Stimulated activated CD4-positive, alpha-beta T cell treated with anti-CD3 and anti-CD28 coated beads, Interleukin-1b, Interleukin-23, amount 100 ng/mL, for 4 hours (primary cell): ENCODE measurements at places on chromosomes 2 and 18.

GRCh38 chr2:42238644-42239288 lies 69.6 kb downstream of the EML4 start:
- DNase-seq = peak; percentile 12

- DNase-seq = no peak
Observed at GRCh38 chr18:23548275-23548674, 38.0 kb downstream of the NPC1 start.

DNA sequence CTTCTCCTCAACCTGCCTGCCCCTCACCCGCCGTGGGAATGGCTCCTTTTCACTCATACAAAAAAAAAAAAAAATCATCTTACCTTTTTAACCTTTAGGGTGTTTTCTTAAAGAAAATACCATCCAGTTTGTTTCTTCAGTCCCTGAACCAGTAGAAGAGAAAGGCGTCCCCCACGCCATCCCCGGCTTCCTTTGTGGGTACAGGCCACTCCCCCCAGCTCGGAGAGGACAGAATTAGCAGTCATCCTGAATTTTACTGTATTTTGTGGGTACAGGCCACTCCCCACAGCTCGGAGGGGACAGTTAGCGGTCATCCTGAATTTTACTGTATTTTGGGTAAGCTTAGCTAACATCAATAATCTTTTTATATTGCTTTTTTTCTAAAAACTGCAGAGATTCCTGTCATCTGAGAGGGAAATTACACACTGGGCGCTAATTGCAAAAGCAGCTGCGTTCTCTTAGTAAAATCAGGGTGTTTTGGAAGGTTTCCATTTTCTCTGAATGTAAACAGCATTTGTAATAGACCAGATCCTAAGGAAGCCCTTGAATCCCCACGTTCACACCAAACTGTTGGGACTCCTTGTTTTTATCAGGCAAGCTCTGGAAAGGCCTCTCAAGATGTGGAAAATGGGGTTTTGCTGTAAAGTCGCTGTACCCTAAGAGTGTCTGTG lies 72.5 kb downstream of the NFATC1 start:
- no peak for DNase-seq

DNA sequence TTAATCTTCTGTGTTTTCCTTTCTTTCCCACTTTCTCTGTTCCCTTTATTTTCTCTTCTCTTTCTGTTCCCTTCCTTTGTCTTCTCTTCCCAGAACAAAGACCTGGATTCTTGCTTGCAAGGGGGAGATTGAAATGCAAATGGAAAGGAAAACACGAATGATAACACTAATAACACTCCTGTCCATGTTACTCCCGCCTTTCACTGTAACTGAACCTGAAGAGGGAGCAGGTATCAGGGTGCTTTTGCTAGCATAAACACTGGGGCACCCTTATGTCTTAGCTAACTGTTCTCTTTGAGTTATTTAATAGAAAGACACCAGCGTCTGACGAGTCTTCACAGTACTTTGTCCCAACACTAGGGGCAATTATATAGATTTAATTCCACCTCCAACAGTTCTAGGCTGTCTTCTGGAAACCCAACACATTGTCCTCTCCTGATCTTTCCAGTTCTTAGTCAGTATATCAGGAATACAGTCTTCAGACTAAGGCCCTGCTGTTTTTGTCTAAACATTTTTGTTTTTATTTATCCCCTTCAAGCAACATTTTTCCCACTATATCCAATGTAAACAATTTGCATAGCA lies 99.2 kb downstream of the PTPRM start:
- no peak for DNase-seq

DNA sequence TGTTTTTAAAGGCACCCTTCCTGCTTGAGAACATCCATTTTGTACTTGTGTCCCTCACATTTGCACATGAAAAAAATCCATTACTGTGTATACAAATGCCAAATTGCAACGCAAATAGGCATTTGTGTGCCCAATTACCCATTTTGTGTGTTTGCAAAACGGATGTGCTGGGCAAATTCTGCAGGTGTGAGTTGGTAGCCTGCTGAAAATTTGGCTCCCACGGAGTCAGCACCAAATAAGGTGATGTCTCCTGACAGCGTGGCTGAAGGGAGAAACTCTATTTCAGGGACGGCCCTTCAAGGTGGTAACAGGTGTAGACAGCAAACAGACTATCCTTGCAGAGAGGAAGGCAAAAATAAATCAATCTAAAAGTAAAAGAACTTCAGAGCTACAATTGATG lies 661.1 kb downstream of the BCL11A start:
- DNase-seq = no peak

DNA sequence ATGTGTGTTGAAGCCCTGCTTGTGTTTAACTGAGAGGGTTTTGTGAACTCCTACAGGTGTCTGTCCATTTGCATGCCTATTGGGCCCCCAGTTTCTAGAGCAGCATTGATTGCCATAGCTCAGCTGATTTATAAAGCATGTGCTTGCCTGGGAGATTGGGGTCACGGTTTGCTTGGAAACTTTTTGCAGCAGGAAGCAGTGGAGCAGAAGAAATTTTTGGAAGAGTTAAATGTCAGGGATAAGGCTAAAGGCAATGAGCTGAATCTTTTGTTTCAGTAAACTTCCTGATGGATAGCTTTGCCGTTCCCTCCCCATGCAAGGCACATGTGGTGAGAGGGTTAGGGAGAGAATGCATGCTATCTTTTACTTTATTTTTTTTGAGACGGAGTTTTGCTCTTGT lies 102.2 kb downstream of the PTPRM start:
- DNase-seq = no peak

GRCh38 chr2:66578687-66579106 lies 143.8 kb downstream of the MEIS1 start:
- no peak for DNase-seq

DNA sequence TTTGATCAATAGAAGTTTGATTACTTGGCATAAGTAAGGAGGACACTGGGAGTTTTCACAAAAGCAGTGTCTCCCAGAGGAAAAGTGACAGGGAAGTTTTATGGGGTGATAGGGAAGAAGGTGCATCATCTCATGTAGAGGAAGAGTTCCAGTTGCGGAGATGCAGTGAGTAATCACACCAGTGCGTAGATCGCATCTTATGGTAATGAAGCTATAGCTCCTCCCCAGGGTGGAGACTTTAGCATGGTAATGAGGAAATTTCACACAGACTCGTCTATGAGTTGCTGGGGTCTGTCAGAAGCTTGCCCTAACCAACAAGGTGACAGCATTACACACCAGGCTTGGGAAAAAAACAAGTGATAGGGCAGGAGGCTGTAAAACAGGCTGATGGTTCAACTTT lies 49.0 kb downstream of the KYNU start:
- DNase-seq = no peak

DNA sequence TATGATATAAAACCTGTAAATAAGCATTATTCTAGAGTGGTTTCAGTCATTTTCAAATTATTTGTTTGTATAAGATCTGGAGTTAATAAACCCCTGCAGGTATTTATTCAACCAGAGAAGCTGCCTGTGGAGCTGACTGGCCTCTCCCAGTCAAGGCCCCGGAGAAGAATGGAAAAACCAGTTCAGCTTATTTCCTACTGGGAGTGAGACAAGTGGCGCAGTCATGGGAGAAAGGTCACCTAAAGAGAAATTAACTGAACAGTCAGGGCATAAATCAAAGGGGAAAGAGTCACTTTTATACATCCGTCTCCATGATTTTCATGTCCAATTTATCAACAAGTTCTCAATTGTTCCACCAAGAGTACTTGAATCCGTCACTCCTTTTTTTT lies 240.9 kb downstream of the RNF152 start:
- DNase-seq = no peak

- no peak for DNase-seq
Observed at GRCh38 chr18:79576686-79577351, 102.8 kb upstream of the CTDP1 start.

GRCh38 chr2:9336241-9336575 lies 87.1 kb downstream of the ITGB1BP1 start:
- no peak for DNase-seq

DNA sequence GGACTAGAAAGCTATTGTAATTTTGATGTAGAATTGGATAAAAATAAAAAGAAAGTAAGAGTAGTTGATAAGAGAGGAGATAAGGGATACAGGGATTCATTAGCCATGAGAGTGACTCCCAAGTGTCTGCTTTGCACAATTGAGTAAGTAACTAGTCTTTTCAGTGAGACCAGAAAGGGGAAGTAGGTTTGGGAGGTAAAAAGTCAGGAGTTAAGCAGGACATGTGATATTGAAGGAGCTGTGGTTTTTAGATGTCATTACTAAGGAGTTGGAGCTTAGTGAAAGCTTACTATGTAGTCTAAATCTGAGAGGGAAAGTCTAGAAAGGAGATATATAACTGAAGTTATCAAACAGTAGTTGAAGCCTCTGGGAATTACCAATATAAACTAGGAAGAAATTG lies 93.4 kb downstream of the SLC5A7 start:
- no peak for DNase-seq

DNA sequence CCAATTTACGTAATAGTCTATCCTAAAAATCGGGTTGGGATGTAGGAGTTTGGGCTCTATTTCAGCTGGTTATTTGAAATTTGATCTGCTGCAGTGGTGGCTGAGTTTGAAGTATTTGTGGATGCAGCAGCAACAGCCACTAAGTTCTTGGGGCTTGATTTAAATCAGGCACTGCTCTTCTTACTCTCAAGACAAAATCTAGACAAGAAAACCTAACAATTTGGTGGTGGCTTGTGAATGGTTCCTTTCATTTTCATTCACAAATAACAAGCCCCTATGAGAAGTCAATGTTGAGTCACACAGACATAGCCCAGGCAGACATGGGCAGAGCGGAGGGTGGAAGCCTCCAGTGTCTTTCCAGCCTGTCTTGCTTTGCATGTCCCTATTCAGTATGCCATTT lies 199.3 kb downstream of the LTBP1 start:
- no peak for DNase-seq
